Activated CD4-positive, CD25-positive, alpha-beta regulatory T cell (primary cell): ENCODE measurements at places on chromosomes 1 and 21.

GRCh38 chr1:36614991-36615390 lies 132.3 kb upstream of the CSF3R start:
- DNase-seq = no peak

DNA sequence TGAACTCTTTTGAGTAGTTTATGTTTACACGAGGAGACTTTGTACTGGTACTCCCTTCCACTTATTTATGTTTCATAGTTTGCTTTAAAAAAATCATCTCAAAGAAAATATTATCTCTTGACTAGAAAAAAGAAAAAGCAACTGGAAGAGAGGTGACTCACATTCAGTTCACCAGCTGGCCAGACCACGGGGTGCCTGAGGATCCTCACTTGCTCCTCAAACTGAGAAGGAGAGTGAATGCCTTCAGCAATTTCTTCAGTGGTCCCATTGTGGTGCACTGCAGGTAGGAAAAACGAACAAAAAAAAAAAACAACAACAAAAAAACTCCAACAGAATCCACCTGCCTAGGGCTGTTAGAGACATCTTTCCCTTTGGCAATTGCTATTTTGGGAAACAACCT lies 102.9 kb downstream of the PTPRC start:
- DNase-seq = no peak

GRCh38 chr1:225695578-225696337 lies 42.8 kb upstream of the ENAH start:
- DNase-seq = no peak

DNA sequence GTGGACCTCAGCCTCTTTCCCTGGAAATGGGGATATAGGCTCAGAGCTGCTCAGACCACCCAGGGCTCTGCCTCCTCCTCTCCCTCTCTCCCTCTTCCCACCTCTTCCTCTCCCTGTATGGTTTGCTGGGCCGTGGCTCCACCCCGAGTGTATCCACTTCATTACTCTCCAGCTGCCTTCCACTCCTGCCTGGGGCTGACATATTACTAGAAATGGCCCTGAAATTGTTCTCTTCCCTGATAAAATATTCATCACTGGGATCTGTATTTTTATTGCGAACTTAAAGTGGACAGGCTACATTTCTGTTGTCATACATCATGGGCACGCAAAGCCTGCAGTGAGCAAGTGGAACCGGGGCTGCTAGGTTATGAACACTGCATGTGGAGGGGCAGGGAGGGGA lies 225.0 kb downstream of the HHAT start:
- no peak for DNase-seq

- DNase-seq = no peak
Observed at GRCh38 chr1:30317921-30318320, 405.5 kb downstream of the MATN1 start.

DNA sequence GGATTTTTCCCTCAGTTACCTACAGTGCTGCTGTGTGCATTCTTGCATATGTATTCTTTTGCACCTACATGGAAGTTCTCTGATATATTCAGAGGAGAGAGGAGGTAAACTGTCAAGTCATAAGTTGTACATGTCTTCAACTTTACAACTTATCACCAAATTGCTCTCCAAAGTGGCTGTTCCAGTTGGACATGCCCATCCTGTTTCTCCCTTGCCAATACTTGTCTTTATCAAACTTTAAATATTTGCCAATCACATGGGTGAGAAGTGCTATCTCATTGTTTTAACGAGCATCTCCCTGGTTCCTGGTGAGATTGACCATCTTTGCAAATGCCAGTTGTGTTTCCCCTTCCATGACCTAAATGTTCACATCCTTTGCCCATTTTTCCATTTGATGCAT lies 88.2 kb downstream of the KIF26B start:
- no peak for DNase-seq
